ENCODE measurements at places on chromosomes 7 and 10. TPM values are rescaled to one million over a fixed set of nuclear protein-coding genes. Genes with fewer than 3 reads are reported as not detected.

- DNase-seq: no peak
Observed at GRCh38 chr7:86339051-86339450, 304.7 kb upstream of the GRM3 start.

DNA sequence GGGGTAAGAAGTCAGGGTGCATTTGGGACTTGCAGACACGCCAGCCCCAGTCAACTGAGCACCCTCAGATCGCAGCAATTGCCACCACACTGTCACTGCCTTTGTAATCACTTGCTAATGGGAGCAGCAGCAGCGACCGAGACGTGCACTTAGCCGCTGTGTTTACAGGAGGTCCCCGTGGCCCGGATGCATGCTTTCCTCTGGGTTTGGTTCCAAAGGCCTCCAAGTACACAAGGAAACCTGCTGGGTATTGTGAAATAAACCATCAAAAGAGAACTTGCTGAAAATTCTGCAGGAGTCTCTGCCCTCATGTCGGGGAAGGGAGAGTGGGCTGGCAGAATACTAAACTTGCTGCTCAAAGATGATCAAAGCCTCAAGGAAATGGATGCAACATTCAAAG is 341.7 kb downstream of the DNAJB6 start:
- DNase-seq: no peak

LOXL4 gene
- not detected for total RNA-seq

HOXA5 gene
- not detected for total RNA-seq

POLR2J2 gene
- 19.0 TPM for total RNA-seq
